NCI-H2171 (cell line): ENCODE measurements at places on chromosomes 6 and 20.

DNA sequence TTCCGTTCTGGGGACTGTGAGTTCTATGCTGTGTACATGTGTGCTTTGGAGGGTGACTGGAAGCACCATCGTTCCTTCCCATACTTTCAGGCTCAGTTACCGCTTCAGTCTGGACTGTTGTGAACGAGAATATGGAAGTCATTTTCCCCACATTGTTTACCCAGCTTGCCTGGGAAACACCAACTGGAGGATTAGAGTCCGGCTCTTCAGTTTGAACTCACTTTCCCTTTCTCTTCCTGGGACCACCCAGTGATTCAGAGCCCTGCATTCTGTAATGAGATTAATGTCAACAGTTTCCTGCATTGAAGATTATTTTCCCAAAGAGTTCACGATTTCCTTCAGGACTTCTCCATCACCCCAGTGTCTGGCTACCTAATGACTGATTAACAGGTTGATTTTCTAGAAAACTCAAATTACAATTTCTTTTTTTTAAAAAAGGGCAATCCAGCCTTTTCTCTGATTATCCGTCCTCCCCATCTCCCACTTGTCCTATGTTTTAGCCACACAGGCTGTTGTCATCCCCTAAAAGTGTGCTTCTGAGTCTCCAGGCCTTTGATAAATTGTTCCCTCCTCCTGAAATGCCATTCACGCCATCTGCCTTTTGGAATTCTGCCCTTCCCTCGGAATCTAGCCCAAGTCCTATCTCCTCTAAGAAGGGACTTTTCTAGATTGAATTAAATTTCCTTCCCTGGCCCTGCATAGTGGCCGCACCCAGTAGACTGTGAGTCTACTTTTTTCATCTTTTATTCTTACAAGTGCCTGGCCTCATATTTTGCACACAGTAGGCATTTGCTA is 3.3 kb upstream of the TAGAP start:
- DNase-seq = no peak

- DNase-seq = no peak
Observed at GRCh38 chr20:53937929-53938367, 132.4 kb downstream of the BCAS1 start.

DNA sequence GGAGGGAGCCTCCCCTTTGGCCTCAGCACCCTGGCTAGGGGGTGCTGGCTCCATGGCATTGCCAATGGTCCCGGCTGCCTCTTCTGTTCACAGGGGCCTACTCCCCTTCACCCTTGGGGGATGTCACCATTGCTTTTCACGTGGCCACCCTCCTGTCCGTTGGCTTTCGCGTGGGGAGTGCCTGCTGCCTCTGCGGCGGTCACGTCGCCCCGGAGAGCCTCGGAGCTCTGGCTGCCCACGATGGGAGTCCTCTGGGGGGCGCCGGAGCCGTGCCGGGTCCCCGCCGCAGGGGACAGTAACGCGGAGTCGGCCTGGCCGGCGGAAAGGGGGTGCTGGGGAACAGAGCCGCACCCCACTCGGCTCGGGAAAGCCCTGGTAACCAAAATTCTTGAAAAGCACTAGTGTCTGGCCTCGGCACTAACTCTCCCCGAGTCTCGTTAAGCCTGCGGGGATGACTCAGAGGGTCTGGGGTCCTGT is 661 bp upstream of the HEBP2 start:
- peak; percentile 37 for DNase-seq

GRCh38 chr20:59043698-59044097 is 1.1 kb upstream of the PRELID3B start:
- DNase-seq = no peak

GRCh38 chr6:30955367-30956042 is 14.7 kb downstream of the MUCL3 start:
- DNase-seq = no peak

DNA sequence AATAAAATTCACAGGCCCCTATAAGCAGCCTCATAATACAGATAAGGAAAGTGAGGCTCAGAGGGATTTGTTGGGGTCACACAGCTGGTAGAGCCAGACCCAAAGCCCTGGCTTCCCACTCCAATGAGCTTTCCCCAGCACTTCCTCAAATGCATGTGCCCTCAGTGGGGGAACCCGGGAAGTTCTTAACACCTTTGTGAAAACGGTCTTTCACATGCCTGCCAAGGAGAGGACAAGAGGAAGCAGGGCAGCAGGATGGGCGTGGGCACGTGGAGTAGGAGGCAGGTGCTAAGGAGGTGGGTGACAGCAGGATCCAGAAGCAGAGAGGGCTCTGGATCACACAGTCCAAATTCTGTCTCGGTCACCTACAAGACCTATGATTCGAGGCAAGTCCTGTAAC is 598 bp downstream of the PI16 start:
- no peak for DNase-seq

- DNase-seq = no peak
Observed at GRCh38 chr6:131755597-131755996, 44.8 kb upstream of the CTAGE9 start.

- no peak for DNase-seq
Observed at GRCh38 chr6:82783587-82784236, 281.9 kb downstream of the UBE3D start.

- no peak for DNase-seq
Observed at GRCh38 chr20:53949319-53949839, 121.0 kb downstream of the BCAS1 start.

DNA sequence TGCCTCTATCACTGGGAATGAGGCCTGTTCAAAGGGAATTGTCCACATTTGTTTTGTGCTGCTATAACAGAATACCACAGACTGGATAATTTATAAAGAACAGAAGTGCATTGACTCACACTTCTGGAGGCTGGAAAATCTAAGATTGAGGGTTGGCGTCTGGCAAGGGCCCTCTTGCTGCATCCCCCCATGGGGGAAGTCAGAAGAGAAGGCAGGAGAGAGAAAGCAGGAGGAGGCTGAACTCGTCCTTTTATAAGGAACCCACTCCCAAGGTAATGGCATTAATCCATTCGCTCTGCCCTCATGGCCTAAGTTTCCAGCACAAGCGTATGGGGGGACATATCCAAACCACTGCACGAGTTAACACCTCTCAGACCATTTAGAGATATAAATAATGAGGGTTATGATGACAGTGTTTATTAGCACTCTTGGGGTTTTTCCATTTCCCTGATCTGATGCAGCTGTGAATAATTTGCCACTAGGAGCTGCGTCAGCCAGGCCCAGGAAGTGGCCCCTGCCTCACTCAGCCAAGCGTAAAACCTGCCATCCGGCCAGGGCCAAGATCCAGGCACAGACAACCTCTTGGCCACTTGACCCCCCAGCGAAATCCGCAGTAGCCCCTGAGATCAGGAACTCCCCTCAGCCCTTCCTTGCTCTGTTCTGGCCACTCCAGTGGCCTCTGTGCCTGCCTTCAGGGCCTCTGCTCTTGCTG is 14.2 kb upstream of the SLCO4A1 start:
- no peak for DNase-seq

DNA sequence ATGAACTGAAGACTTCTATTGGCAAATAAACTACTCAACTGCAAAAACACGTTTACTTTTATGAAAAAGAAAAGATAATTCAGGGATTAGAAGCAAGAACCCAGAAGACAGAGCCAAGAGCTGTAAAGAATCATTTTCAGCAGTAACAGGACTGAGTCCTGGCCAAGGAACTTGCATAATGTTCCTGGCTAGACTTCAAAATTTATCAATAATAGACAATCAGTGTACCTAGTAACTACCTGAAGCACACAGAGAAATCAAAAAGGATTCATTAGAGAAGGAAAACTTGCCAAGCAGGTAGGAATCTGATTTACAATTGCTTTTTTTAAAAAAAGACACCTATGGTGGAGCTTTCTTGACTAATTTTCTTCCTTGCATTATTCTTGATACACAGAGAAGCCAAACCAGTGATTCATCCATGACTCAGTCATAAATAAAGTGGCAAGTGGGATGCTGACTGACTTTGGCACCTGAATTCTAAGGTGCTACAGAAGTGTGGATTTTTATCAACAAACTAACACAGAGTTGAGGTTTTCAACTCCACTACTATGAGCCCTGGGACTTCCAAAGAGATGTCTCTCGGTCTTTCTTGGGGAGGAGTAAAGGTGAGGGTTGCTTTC is 281.3 kb downstream of the BMP7 start:
- DNase-seq = no peak

GRCh38 chr6:12832226-12832735 is 115.7 kb downstream of the PHACTR1 start:
- no peak for DNase-seq

GRCh38 chr20:31751126-31751525 is 12.0 kb downstream of the TPX2 start:
- DNase-seq = no peak

DNA sequence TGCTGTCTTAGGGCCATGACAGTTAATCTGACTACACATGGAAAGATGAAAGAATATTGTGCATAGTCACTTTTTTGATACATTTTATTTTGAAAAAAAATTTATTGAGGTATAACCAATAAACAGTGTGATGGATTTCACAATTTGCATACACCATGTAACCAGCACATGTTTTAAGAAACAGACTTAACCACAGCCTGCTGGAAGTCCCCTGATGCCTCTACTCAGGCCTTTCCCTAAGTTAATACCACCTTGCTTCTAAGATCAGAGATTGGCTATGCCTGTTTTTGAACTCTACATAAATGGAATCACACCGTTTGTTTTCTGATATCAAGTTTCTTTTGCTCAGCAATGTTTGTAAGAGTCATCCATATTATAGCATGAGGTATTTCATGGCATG is 136.3 kb downstream of the CFAP61 start:
- no peak for DNase-seq

DNA sequence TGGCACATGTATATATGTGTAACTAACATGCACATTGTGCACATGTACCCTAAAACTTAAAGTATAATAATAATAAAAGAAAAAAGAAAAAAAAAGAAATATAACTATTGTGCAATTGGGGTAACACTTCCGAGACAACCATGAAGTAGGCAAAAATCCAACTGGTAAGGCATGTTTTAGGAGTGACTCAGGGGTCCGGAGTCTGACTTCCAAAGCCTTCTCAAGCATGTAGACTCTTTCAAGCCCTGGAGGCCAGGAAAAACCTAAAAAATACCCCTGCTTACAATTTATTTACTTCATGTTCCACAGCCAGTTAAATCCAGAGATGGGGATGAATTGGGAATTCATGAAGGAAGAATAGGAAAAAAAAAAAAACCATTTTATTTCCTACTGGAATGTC is 161.3 kb upstream of the PHACTR1 start:
- DNase-seq = no peak

GRCh38 chr20:10648651-10649050 is 25.1 kb downstream of the JAG1 start:
- no peak for DNase-seq

GRCh38 chr6:88870717-88871330 is 92.6 kb downstream of the RNGTT start:
- peak; percentile 51 for DNase-seq

- DNase-seq = no peak
Observed at GRCh38 chr6:149140137-149140909, 177.2 kb upstream of the TAB2 start.

DNA sequence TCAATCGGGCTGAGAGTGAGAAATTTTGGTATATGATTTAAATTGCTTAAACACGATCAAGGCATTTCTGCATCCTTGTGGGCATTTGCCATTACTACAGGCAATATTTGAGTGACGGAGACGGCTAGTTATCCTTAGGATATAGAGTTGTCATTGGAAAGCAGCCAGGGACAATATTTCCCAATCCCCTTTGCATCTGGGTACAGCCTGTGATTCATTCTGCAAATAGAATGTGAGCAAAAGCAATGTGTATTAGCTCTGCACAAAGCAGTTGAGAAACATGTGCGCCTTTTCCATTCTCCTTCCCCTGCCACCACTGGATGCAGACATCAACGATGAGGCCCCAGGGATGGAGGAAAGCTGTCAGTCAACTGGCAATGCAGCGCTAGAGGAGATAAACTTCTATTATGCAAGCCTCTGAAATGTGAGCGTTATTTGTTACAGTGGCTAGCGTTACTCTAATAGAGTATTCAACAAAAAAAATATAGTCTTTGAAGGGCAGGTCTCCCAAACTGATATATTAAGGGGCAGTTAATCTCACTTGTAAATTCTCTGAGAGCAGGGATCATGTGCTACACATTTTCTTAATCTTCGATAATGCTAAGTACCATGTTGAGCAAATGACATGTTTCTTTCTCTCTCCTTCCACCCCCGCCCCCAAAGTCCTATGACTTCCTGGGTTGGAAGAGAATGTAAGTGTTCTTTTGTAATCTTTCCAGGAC is 37.1 kb upstream of the NCOA3 start:
- no peak for DNase-seq

DNA sequence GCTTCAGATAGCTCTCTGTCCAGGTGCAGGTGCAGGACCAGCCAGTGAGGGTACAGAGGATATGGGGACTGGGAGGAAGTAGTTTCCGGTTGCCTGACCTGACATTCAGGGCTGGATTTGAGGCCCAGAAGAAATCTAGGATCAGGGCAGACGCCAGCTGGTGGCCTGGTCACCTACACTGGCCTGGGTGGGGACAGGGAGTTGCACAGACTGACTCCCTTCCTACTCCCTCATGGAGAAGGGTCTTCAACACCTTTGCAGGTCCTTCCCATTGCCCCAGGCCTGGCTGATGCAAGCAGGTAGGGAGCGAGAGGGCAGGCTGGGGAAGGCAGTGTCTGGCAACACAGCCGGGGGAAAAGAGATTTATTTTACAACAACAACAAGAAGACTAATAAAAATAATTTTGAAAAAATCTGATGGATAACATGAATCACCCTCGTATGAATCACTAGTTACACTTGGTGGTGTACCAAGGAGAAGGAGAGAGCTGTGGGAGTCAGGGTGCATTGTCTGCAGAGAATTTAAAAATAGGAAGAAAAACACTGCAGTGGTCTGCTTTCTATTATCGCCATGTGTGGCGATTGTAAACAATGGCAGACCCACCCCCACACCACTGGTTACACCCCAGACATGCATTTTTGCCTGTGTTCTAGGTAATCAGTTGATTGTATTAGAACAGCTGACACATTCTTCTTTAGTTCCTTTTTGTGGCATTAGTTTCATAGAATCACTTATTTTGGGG is 62.3 kb upstream of the SNX9 start:
- no peak for DNase-seq

- DNase-seq = no peak
Observed at GRCh38 chr6:142013287-142013686, 119.4 kb upstream of the GJE1 start.

DNA sequence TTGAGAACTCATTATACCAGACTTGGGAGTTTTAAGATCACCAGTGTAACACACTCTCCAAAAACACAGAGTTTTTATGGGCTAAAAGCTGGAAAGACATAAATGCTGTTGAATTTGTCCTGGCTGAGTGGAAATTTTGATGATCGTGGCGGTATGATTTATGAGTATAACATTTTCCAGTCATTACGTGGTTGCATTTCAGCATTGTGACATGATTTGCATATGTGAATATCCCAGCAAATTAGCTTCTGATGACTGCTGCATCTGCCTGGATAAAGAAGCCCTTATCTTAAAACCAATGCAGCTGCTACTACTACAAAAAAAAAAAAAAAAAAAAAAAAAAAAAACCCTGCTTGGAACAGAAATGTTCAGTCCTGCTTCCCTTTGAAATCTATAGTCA is 850.9 kb downstream of the TFAP2A start:
- no peak for DNase-seq

DNA sequence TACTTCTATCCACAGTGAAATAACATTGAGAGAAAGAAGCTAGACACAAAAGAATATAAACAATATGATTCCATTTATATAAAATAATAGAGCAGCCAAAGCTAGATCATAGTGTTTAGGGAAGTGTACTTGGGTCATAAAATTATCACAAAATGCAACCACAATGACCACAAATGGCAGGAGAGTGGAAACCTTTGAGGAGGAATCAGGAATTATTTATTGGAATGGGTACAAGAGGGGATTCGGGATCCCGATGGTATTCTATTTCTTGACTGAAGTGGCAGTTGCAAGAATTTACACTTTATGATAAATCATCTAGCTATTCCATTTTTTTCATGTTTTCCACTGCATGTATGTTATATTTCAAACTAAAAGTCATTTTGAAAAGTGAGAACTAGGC is 76.1 kb downstream of the IPCEF1 start:
- no peak for DNase-seq
